T-helper 9 cell (primary cell): ENCODE measurements at places on chromosomes 1 and 21.

DNA sequence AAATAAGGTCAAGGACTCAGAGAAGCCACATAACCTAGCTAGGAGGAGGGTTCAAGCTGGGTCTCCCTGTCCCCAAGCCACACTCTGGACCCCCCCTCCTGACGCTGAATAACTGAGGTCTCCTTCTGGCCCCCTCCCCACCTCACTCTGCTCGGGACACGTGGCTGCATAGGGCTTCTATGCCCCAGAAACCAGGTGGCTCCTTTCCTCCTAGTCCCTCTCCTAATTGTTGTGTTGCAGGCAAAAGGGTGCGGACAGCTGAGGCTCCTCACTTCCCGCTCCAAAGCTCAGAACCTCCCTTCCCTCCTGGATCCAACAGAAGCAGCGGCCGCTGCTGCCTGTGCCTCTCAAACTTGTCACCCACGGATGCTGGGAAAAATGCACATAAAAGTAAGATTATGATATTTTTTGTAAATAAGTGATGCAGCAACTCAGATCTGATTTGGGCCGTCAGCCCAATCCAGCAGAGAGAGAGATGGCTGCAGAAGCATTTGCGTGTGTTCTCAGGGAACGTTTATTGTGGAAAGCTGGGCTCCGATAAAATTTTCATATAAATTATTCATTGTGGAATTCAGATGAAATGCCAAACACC lies 40.8 kb upstream of the C1orf174 start:
- DNase-seq = no peak

- DNase-seq = no peak
Measured at GRCh38 chr1:38892976-38893375, 11.6 kb upstream of the GJA9 start.

GRCh38 chr21:46183910-46184624 lies at the start of gene SPATC1L:
Gene SPATC1L (minus strand): TSS chr21:46184459. CDS start chr21:46182816, 1,643 bp downstream.
- DNase-seq = no peak

GRCh38 chr1:99084562-99084961 lies 79.9 kb upstream of the PLPPR5 start:
- no peak for DNase-seq

GRCh38 chr1:47568763-47569162 lies 130.9 kb downstream of the FOXD2 start:
- no peak for DNase-seq

GRCh38 chr1:235078480-235079381 lies 49.9 kb downstream of the TOMM20 start:
- DNase-seq = no peak

DNA sequence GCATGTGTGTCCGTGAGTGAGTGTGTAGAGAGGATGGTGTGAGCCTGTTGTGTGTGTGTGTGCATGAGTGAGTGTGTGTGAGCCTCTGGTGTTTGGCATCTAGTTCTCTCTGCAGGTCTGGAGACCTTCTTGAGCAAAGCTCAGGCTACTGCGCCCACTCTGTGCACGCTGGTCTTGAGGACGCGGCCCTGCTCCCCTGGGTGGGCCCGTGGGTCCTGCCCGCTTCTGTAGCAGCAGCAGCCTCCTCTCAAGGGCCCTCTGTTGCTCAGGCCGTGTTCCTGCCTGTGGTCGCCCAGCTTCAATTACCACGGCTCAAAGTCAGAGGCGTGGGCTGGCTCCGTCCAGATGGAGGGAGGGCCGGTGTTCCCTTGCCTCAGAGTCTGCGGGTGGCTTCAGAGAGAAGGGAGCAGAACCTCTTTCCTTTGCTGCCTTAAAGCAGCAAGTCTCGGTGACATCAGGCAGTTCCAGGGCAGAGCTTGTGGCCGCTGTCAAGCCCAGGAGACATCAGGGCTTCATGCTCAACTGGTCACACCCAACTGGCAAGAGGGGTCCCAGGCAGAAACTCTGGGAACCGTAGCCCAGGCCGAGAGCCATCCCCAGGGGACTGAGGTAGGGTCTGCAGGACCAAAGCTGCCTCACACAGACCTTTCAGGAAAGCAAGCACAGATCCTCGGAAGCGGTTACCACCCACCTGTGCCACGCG lies 270.6 kb upstream of the VAMP3 start:
- no peak for DNase-seq

GRCh38 chr1:214216779-214217178 lies 64.2 kb upstream of the SMYD2 start:
- no peak for DNase-seq

DNA sequence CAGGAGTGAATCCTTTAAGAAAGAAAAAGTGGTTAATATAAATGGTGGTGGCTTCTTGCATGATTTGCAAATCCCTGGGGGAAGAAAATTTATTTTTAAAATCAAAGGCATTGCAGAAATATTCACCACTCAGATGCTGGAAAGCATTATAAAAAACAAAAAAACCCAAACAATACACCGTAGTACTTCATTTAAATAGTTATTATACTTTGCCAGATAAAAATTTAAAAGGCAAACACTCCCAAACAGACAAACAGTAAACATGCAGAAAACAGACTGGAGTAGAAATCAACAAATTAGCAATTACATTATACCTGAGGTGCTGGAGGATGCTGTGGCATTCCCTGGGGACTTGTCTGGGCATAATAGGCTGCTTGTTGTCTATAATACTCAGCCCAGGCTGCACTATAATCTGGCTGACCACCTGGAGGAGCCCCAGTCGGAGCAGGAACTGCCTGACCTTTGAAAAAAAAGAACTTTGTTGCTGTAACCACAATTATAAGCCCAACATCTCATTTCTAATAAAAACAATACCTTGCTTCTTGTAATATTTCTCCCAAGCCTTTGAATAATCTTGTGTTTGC lies 29.9 kb downstream of the FUBP1 start:
- DNase-seq = no peak

DNA sequence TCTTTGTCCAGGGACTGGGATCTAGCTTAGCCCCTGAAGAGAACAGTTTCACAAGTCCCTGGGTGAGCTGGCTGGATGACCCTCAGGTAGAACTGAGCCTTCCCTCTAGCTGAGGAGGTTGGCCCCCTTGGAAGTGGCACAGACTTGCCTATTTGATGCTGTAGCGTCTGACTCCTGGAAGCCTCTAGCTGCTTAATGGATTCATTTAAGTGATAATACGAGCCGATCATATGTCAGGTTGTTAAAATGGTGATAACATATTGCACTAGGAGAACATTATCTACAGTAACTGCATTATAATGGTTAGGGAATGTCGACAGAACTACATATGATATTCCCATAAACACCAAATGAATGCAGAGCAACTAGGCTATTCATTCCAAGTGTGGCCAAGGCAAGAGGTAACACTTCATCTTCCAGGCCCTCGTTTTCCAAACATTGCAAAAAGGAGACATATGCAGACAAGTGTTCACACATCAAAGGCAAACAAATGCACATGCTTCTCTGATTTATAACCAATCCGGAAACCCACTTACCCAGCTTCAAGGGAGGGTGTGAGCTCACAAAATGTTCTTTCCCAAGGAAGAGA lies 340.1 kb upstream of the PLXNA2 start:
- DNase-seq = no peak

- no peak for DNase-seq
Measured at GRCh38 chr1:30715216-30715615, 8.2 kb downstream of the MATN1 start.

GRCh38 chr1:197559655-197560054 lies 215.6 kb downstream of the DENND1B start:
- no peak for DNase-seq

- no peak for DNase-seq
Measured at GRCh38 chr1:209051570-209051969, 531.9 kb upstream of the CAMK1G start.

DNA sequence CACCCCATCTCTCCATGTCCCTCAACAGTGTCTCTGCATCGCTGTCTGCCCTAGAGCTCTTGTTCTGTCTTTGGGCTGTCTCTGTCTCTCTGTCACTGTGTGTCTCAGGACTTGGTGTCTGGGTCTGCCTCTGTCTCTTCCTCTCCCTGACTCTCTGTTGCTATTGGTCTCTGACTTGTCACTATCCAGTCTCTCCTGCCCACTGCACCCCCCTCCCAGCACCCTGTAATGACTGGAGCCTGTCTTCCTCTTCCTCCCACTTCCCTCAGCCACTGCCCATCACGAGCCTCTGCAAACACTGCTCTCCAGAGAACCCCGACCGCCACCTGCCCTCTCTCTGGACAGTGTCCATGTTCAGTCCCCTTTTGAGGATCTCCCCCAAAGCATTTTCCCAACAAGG lies 12.1 kb downstream of the PEAR1 start:
- DNase-seq = no peak

DNA sequence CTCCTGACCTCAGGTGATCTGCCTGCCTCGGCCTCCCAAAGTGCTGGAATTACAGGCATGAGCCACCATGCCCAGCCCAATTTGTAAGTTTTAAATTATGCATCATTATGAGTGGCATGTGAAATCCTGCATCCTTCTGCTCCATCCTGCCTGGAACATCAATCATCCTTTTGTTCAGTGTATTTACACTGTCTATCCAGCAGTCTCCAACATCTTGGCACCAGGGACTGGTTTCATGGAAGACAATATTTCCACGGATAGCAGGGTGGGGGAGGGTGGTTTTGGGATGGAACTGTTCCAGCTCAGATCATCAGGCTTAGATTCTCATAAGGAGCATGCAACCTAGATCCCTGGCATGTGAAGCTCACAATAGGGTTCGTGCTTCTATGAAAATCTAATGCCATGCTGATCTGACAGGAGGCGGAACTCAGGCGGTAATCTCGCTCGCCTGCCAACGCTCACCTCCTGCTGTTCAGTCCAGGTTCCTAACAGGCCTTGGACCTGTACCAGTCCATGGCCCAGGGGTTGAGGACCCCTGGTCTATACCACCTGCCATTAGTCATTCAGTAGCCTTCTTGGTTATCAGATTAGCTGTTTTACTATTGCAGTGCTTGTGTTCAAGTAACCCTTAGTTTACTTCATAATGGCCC lies 22.2 kb upstream of the TCEA3 start:
- DNase-seq = no peak
